ENCODE measurements at places on chromosomes 7 and 10. TPM values are rescaled to one million over a fixed set of nuclear protein-coding genes. Genes with fewer than 3 reads are reported as not detected.

BMI1 gene
- total RNA-seq, result 71.7 TPM

GIMAP6 gene
- 24.5 TPM for total RNA-seq

HABP2 gene
- total RNA-seq, result not detected

ACSM6 gene
- total RNA-seq, result not detected

HOXA13 gene
- 0.14 TPM for total RNA-seq

PIK3CG gene
- 7.0 TPM for total RNA-seq

NSUN5 gene
- total RNA-seq, result 14.1 TPM

MKX gene
- total RNA-seq, result 31.1 TPM

SLC13A1 gene
- not detected for total RNA-seq

CYP2E1 gene
- 2.9 TPM for total RNA-seq

ACHE gene
- total RNA-seq, result 2.8 TPM

ENTPD1 gene
- 62.5 TPM for total RNA-seq

DKK1 gene
- total RNA-seq, result 3.3 TPM

SPDYE9 gene
- not detected for total RNA-seq

PARD3 gene
- total RNA-seq, result 30.6 TPM

PLAC9 gene
- total RNA-seq, result 62.4 TPM

OGDH gene
- 123 TPM for total RNA-seq

All from posterior vena cava (tissue), 2 donors.